Fibroblast of skin of left quadriceps (primary cell): ENCODE measurements at places on chromosomes 16 and 17.
A peak's percentile ranks its signal among the peaks of the same experiment; 100 is the strongest.

GRCh38 chr16:11743308-11744074 is 834 bp upstream of the TXNDC11 start:
- DNase-seq, result no peak

DNA sequence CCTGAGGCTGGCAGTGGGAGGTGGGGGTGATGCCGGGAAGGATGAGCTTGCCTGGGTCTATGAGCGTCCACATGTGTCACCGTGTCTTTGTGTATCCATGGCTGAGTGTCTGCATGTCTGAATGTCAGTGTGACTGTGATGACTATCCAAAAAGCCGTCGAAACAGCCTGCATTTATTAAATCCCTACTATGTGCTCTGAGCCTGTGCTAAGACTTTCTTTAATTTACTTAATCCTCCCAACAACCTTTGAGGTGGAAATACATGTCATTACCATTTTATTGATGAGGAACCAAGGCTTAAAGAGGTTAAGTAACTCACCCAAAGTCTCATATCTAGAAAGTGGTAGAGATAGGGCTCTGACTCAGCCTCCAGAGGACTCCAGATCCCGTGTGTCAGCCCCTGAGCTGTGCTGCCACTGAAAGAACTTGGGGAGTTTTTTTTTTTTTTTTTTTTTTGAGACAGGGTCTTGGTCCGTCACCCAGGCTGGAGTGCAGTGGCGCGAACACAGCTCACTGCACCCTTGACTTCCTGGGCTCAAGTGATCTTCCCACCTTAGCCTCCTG is 20.0 kb downstream of the ARHGAP23 start:
- no peak for DNase-seq

GRCh38 chr16:57131351-57131970 is 39.1 kb downstream of the CPNE2 start:
- no peak for DNase-seq

GRCh38 chr17:3918372-3919122 is 2.3 kb upstream of the P2RX1 start:
- no peak for DNase-seq

GRCh38 chr16:55732496-55732895 is 76.7 kb downstream of the SLC6A2 start:
- DNase-seq, result no peak

DNA sequence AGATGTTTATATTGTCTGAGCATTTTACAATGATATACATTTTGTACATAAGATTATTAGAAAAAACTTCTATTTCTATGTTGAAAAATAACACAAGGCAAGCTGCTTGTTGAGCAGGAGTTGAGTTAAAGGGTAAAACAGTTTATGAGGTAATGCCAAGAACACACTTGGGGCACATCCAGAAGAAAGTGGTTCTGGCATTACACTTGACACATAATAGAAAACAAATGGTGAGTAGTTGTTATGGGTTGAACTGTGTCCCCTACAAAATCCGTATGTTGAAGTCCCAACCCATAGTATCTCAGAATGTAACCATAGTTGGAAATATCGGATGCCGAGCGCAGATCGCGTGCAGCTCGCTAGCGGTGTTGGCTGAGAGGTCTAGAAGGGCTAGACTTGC is 354.3 kb upstream of the GOT2 start:
- DNase-seq, result no peak

GRCh38 chr16:3651461-3652372 is 2.8 kb upstream of the DNASE1 start:
- no peak for DNase-seq

DNA sequence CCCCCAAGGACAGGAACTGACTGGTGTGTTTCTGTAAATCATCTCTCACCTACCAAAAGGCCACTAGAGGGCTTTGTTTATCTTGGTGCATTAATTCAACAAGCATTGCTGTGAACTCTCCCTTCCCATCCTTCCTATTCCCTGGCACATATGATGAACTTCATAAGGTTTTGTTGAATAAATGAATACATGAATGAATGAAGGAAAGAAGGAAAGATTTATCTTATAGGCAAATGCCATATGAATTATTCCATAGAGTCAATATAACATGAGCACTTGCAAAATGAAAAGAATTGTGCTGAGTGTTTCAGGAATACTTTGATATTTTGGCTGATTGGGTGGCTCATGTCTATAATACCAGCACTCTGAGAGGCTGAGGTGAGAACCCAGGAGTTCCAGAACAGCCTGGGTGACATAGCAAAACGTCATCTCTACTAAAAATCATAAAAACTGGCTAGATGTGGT is 4.3 kb downstream of the SPDYE4 start:
- DNase-seq, result no peak

DNA sequence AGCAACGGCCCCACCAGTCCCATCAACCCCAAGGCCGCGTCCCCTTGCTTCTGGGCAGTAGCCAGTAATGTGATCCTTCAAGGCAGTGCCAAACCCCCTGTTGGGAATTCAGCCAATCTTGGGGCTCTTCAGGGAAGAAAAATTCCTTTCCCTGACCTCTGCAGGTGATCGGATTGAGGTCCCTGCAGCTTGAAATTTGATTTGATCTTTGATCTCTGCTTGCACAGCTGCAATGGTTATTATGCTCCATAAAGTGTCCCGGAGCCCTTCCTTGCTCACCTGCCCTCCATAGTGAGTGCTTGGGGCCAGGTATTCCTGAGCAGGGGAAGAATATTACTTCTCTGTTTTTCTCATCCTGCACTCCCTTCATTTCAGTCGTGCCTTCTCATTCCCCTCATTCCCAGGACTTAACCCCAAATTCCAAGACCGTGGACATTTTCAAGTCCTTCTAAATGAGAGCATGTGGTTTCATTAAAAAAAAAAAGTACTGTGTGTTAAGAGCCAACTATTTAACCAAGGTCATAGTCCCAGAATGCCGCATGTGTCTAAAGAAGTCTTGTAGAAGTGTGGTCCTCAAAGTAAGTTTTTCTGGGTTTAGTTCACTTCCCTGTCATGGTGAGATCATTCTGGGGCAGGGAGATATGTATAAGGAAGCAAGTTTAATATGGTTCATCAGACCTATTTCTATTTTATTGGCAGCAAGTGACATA is 56.3 kb downstream of the SOX9 start:
- DNase-seq, result no peak

- DNase-seq, result no peak
Measured at GRCh38 chr17:39943702-39944392, 16.3 kb downstream of the LRRC3C start.

DNA sequence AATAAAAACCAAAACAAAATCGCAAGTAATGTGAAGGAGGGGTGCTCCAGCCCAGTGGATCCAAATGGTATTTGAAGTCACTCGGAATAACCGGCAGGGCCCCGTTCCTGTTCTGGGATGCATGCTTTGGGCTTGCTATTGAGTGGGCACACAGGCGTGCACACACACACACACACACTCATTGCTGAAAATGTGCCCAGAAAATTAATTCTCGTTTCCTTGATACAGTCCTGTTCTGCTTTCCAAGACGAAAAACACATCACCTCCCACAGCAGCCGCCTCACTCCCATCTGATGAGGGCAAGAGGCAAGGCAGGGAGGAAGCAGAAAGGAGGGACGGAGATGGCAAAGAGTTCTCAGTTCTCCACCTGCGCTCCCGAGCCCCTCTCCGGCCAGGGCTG is 62.2 kb upstream of the SDK2 start:
- no peak for DNase-seq

GRCh38 chr17:18332909-18333489 is 17.9 kb downstream of the SMCR8 start:
- DNase-seq, result no peak

DNA sequence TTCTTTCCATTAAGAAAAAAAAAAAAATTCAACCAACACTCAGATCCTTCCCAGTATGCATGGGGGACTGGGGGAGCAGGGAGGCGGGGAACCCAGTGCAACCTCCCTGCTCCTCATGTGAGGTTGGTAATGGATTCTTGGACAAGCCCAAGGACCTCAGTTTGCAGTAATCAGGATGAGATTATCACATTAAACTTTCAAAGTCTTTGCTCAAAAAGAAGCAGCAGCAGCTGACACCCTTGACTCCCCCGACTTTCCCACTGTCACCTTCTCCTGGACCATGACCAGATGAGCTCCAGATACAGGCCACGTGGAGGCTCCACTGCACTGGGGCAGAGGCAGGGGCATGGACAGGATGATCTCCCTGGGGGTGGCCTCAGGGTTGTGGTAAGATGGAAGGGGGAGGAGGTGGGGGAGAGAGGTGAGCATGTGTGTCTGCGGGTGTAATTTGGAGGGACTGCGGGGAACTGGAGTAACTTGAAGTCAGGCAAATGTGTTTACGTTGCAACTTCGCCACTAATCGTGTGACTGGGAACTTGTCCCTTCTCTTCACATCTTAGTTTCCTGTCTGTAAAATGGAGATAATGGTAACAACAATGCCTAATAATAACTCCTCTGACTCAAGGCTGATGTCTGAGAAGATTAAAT is 19.8 kb downstream of the ZNF385C start:
- no peak for DNase-seq

- DNase-seq, result no peak
Measured at GRCh38 chr17:73747221-73748002, 103.2 kb upstream of the SDK2 start.

DNA sequence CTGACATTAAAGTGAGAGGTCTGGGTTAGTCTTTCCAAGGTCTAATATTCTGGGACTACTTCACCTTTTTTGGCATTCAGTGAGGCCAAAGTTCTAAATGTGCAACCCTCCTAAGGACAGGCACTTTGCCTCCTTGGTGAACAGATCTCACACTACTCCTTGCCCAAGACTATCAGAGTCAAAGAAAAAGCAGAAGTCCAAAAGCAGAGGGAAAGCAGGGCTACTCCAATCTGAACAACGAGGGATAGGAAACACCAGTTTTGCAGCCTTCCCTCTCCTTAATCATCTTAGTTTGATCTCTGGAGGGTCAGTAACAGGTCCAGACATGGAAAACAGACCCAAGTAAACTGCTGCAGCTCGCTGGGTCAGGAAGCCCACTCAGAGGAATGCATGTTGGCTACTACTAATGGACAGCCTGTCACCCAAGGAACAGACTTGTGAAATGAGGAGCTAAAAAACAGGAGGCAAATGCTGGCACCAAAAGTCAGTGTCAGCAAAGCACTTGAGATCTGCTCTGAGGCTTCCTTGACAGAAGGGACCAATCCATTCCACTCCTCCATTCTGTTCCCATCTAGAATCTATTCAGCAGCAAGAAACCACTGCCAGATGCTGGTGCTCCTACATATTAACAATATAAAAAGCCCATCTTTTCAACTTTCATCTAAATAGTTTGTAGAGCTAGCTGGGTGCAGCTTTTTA is 29.9 kb downstream of the DCUN1D3 start:
- no peak for DNase-seq

GRCh38 chr17:74431568-74432423 is at the start of gene GPRC5C:
TSS of gene GPRC5C (plus strand) at chr17:74432088. CDS start at chr17:74439777, 7,689 bp downstream.
- DNase-seq, result no peak

DNA sequence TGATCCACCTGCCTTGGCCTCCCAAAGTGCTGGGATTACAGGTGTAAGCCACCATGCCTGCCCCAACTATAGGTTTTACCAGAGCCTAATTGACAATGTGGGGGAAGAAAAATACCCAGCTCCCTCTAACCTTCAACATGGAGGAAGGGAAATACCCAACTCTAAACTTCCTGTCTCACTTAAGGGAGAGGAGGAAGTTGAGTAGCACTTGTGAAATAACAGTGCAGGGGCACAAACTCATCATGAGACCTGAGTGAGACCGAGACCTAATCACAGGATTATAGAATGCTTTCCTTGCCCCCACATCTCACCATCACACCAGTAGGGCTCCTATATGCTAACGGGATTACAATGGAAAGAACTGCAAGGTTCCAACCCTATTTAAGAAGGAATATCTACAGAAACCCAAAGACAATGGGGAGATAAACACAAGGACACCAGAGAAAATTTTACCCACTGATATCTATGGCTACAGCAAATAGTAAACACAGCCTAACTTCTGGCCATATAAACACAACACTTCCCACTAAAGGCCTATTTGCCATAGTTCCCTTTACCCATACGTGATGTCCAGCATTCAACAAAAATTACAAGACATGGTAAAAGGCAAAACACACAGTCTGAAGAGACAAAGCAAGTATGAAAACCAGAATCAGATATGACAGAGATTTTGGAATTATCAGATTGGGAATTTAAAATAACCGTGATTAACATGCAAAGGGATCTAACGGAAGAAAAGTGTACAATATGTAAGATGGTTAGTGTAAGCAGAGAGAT is 26.9 kb downstream of the OR3A1 start:
- no peak for DNase-seq

GRCh38 chr17:75695830-75696271 is 25.4 kb upstream of the ITGB4 start:
- no peak for DNase-seq

GRCh38 chr16:81429045-81429521 is 15.5 kb upstream of the CMIP start:
- no peak for DNase-seq

- no peak for DNase-seq
Measured at GRCh38 chr16:959232-960040, 11.3 kb downstream of the LMF1 start.

- peak; percentile 81 for DNase-seq
Measured at GRCh38 chr17:8152112-8152775, at the start of gene PER1. TSS of gene PER1 (minus strand) at chr17:8152404. CDS start at chr17:8150706, 1,698 bp downstream.
